ENCODE measurements at places on chromosomes 16 and 17. TPM values are rescaled to one million over a fixed set of nuclear protein-coding genes. Genes with fewer than 3 reads are reported as not detected.

DNA sequence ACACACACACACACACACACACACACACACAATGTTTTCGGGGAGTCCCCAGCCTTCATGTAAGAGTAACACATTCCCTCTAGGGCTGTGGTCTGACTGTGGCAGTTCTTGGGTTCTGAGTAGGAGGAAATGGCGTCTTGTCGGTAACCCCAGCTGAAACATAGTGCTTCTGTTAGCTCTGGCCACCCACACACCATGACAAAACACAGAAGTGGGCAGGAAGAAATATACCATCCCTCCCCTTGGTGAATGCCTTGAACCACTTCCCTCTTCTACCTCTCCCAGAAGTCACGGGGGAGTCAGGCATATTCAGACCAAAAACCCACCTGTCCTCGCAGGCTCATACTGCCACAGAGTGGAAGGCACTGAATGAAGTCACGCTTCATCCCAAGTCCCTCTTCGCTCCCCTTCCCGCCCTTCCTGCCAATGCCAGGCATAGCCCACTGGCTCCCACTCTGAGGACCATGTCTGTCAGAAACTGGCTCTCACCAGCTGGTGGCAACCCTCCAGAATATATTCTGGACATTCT is 11.5 kb downstream of the SLC35B1 start:
- DNase-seq = no peak

- DNase-seq = no peak
Observed at GRCh38 chr16:54931120-54932014, 702 bp downstream of the IRX5 start.

GRCh38 chr17:64369007-64369893 is 21.4 kb downstream of the PECAM1 start:
- no peak for DNase-seq

- DNase-seq = no peak
Observed at GRCh38 chr16:82630688-82631087, 3.9 kb downstream of the CDH13 start.

GRCh38 chr17:79953335-79953734 is 82.3 kb downstream of the TBC1D16 start:
- no peak for DNase-seq

Gene TBC1D16
- polyA plus RNA-seq = 35.6 TPM

Gene CCDC154
- polyA plus RNA-seq = 3.5 TPM

Data from right renal pelvis (tissue), 4 donors.